ENCODE measurements at places on chromosomes 2 and 18.
A peak's percentile ranks its signal among the peaks of the same experiment; 100 is the strongest.

DNA sequence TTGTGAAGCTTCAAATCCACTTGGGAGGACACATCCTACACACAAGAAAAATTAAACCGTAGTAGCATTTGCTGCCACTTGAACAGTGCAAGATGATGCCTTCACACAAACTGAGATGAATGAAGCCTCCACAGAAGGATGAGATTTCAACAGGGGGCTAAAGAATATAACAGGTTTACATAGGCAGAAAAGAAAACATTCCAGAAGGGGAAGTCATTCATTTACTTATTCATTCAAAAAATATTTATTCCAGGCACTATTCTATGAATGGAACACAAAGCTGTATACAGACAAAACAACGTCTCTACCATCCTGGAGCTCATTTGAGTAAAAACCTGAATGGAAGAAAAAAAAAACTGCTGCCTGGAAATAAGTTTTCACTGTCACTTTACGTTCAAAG is 170.5 kb downstream of the CDH20 start:
- no peak for DNase-seq

- DNase-seq = no peak
Measured at GRCh38 chr2:237482485-237482884, 4.6 kb upstream of the MLPH start.

- DNase-seq = no peak
Measured at GRCh38 chr18:22398464-22398863, 19.3 kb downstream of the CTAGE1 start.

DNA sequence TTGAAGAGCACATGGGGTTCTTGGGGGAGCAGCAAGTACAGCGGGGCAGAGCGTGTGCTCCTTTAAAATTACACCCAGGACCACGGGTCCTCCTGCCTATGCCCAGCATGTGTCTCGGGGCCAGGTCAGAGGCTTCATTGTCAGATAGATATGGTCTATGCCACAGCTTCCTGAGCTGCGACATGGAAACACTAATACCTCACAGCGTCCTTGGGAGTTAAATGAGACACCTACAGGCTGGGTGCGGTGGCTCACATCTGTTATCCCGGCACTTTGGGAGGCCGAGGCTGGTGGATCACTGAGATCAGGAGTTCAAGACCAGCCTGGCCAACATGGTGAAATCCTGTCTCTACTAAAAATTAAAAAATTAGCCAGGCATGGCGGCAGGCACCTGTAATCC is 110.8 kb upstream of the ATL2 start:
- DNase-seq = no peak

DNA sequence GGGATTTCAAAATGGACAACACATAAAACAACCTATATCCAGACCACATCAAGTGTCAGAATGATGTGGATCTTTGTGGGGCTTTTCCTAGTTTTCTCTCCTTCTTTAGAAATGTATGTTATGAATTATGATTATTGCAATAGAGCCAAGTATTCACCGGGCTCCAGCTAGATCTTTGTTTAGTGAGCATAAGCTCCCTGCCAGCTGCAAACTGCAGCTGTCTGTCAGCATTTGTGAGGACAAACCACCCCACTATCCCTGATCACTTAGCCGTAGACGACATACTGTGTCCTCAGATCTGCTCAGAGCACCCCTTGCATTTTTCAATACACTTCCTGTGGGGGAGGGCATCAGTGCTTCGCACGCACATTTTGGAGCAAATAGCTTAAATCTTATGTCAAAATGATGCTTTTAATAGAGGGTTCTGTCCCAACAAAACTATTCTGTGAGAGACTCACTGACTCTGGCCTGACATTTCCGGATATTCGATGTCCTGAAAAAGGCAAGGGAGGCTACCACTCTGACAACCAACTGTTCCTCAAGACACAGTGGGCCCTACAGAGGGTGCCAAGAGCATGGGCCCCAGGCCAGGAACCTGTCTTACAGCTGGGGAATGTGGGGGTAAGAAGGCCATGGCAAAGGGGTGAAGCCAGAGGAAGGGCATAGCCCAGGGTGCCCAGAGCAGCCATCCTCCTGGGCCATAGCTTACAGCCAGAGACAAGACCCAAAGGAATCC is 346.0 kb downstream of the ARHGAP15 start:
- no peak for DNase-seq

DNA sequence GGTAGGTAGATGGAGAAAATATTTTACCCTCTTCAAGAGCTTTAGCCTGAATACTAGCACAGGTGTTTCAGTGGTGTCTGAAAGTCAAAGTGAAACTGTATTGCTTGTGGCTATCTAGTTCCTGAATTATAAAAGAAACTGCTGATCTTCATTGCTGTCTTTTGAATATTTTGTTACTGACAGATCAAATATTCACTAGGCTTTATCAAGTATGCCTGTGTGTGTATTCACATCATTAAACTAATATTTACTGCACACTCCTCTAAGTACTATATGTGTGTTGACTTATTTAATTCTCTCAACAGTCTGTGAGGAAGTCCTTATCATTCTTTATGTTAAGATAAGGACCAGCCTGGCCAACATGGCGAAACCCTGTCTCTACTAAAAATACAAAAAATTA is 139.6 kb downstream of the SOCS6 start:
- DNase-seq = no peak

DNA sequence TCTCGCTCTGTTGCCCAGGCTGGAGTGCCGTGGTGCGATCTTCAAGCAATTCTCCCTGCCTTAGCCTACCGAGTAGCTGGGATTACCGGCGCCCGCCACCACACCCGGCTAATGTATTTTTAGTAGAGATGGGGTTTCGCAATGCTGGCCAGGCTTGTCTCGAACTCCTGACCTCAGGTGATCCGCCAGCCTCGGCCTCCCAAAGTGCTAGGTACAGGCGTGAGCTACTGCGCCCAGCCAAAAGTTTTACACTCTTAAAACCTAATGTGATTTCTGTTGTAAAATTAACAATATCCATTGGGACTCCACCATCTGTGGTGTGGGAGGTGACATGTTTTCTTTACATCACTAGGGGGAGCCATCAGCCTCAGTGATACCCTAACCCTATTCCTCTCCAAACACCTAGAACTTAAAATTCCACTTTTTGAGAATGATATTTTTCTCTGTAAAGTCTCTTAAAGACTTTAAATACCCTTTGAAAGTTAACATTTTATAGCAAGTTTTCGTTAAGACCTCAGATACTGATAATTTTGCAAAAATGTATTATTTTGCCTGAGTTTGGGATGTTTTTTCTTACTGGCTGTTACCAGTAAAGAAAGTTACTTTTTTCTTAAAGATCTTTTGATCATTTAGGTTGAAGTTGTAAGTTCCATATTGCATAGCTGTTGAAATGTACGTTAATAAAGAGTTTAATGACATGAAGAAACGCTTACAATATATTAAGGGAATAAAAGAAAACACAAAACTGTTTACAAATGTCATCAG is 11.6 kb upstream of the EIF2AK2 start:
- peak; percentile 42 for DNase-seq

GRCh38 chr2:3725458-3726250 is 22.3 kb downstream of the DCDC2C start:
- DNase-seq = no peak

DNA sequence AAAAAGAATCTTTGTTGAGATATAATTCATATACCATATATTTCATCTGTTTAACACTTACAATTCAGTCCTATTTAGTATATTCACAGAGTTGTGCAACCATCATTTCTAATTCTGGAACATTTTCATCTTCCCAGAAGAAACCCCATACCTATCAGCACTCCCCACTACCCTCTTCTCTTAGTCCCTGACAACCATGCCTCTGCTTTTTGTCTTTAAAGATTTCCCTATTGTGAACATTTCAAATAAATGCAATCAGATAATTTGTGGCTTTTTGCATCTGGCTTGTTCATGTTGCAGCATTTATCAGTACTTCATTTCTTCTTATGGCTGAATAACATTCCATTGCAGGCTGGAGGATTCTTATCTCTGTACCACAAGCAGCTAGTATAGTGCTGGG is 305.9 kb upstream of the MEX3C start:
- no peak for DNase-seq

DNA sequence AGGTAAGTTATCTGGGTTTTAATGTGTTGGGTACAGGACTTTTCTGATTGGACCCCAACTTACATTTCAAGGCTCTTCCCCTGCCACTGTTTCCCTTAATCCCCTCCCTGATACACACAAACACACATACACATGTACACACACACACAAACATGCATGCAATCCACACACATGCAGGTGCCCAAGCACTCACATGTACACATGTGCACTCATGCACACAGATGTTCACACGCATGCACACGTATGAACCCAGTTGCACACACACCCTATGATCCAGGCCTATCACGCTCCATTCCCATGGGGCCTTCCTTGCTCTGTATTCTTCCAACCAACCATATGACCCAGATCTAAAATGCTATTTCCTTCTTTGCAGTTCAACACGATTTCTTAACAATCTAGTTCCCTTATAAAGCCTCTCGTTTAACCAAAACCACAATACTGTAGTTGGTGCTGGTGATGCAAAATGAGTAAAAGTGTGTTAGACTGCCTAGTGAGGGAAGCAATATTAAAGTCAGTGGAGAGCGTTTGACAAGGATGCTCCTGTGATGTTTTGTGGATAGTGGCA is 11.1 kb downstream of the SERPINB8 start:
- DNase-seq = no peak

- DNase-seq = no peak
Measured at GRCh38 chr18:35807811-35808335, 164.6 kb upstream of the RMP24 start.

- no peak for DNase-seq
Measured at GRCh38 chr2:173432049-173432754, 77.5 kb downstream of the CDCA7 start.

GRCh38 chr2:20626698-20627513 is 24.0 kb downstream of the HS1BP3 start:
- no peak for DNase-seq

- no peak for DNase-seq
Measured at GRCh38 chr2:137872577-137872976, 91.7 kb upstream of the HNMT start.

DNA sequence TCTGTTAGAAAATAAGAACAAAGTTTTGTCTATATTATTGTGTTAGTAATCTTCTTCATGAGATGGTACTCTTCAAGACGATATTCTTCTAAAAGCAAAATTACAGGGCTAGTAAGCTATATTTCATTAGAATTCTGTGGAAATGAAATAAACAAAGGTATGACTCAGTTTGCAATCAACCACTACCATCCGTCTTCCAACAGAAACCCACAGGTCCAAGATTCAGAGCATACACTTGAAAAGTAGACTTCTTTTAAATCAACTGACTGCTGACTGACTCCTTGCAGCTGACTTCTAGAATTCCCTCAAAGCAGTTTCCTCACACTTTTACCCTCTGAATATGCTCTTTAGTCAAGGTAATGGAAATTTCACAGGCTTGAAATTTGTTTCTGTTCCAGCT is 193.7 kb downstream of the GCA start:
- no peak for DNase-seq

Measured in HCT116 (cell line).